ENCODE measurements at places on chromosomes 1 and 21.

DNA sequence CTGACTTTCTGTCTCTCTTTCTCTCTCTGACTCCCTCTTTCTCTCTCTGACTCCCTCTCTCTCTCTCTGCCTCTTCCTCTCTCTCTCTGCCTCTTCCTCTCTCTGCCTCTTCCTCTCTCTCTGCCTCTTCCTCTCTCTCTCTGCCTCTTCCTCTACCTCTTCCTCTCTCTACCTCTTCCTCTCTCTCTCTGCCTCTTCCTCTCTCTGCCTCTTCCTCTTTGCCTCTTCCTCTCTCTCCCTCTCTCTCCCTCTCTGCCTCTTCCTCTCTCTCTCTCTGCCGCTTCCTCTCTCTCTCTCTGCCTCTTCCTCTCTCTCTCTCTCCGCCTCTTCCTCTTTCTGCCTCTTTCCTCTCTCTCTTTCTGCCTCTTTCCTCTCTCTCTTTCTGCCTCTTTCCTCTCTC, 18.6 kb upstream of the ANKRD45 start:
- no peak for DNase-seq

GRCh38 chr21:44708213-44708865, 3.0 kb downstream of the TSPEAR start:
- no peak for DNase-seq

DNA sequence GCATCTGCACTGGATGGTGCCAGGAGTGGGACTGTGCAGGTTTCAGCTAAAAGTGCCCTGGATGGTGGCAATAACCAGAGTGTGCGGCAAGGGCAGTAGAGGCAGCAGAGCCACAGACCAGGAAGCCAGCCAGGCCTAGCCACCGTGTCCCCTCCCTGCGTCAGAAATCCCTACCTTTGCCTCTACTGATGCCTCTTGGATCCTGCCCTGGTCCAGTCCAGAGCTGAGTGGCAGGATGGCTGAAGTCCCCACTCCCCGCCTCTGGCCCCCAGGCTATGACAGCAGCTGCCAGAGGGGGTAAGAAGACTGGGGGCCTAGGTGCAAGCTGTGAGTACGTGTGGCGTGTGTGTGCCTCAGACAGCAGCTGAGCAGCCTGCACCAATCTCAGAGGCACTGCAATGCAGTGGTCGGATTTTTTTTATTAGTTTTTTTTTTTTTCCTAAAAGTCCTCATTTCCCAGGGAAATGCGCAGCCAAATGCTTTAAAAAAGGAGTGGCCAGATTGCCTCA, 51.9 kb downstream of the SYT2 start:
- no peak for DNase-seq

DNA sequence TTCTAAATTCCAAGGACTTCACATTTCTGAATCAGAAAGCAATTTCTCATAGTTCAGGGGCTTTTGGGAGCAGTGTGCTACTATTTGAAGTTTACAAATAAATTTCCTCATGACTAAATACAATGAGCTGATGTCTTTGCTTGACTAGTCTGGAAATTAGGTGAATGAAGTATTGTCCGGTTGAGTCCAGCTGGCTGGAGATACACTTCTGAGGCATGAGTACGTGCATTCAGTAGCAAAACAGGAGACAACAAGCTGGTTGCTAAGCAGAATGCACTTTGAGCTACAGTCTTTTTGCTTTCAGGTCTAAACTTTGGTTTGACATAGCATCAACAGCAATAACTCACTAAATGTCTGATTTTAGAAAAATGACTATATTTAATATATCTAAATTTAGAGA, 27.1 kb downstream of the ZNHIT6 start:
- DNase-seq, result no peak

DNA sequence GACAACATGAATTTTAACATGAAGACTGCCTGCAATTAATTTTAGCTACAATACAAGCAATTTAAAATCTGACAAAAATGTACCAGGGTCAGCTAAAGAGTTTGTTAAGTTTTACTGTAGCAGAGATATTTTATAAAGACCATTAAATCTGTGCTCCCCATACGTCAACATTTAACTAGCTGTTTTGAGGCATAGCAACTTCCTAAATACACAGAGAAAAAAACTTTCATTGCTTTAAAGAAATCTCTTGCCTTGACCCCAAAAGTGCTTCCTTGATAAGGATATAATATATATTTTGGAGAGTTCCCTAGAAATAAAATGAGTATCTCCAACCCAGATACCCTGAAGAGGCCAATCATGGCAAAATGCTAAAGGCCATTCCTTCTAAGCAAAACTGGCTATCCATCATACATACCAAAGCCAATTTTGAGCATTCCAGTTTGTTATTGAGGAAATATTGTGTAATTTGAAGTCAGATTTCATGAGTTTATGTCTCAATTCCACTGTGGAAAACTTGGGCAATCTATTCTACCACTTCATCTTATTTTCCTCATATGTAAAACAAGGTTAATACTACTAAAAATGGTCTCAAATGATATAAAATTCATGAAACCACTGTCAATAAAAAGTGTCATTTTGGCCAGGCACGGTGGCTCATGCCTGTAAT, 19.1 kb downstream of the ASPM start:
- no peak for DNase-seq

- no peak for DNase-seq
Measured at GRCh38 chr1:207888652-207889051, 22.3 kb downstream of the CD34 start.

GRCh38 chr1:233719655-233720341, 105.9 kb downstream of the KCNK1 start:
- DNase-seq, result no peak

DNA sequence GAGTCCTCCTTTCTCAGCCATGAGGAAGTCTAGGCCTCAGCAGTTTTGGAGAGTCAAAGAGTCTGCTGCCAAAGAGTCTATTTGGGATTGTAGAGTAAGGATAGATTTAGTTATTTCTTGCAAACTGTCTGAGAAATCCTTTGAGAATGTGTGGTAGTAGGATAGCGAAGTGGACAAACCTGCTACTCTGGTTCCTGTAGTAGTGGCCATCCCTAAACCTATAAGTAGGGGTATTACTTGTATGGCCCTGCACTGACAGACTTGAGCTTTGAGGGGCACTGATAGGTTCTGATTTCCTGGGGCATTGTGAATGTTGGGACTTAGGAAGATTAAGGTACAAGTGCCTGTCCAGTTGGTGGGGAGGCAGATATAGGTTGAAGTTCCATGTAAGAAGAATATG, 115.9 kb upstream of the SGIP1 start:
- DNase-seq, result no peak

DNA sequence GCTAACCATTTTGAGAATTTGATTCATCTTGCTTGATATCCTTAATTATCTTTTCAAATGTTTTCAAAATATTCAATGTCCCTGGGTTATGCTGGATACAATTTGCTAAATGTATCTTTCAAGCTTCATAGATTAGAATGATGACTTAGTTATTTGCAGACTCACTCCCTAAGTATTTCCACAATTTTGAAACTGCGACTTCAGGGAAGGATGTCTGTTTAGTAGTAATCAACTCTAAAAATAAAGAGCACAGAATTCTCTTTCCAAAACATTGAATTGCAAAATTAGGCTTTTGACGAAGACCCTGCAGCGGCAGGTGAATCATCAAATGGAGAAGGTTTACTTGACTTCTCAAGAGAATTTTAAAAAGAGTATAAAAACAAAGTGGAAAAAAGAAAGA, 14.2 kb downstream of the RGS1 start:
- DNase-seq, result no peak

DNA sequence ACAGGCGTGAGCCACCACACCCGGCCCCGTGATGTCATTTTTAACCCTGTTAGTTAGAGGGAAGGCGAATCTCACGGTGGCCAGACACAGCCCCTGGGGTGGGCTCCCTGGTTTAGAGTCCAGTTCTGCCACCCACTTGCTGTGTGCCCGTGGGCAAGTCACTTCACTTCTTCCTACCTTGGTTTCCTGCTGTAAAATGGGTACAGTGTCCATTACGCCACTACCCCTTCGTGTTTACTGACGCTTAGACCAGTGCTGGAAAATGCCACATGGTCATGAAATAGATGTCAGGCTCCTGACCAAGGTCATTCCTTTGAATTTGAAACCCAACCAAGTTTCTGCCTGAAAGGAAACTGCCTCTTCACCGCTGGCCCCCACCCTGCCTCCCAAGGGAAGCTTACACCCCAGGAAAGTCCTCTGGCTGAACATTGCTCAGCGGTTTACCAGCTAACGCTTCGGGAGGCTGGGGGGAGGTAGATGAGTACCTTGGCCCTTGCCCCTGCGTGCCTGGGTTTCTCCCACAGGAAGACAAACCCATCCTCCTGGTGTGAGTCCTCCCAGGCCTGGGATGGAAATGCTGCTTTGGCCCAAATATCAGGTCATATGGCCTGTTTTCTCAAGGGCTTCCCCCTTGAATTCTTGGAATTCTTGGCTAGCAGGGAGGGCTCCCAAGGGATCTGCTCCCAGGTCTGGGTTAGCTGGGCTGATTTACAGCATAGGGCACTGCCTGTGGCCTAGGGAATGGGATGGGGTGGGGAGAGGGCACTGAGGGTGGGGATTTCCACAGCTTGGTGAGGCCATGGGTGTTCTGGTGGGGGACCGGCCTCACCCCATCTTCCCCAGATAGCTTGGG, 7.6 kb upstream of the AADACL4 start:
- no peak for DNase-seq
